ENCODE measurements at places on chromosomes 5 and 9.
A peak's percentile ranks its signal among the peaks of the same experiment; 100 is the strongest.

- DNase-seq = no peak
Observed at GRCh38 chr5:1468247-1468612, 23.0 kb upstream of the SLC6A3 start.

DNA sequence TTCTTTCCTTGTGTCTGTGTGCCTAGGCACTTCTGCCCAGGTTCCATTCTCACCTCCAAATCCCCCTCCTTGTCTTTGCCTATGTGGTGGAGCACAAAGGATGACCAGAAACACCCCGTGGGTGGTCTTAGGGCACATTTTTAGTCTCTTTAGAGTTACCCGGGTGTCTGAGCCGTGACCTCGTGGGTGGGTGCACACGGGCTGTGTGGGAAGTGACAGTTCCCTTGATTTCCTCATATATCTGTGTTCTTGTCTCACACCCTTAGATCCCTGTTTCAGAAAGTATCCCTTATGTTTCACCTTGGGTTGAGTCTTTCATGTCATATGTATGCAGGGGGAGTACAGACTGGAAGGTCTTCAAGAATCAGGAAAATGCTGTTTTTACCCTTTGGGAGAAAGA, 13.4 kb upstream of the SMIM32 start:
- DNase-seq = no peak

DNA sequence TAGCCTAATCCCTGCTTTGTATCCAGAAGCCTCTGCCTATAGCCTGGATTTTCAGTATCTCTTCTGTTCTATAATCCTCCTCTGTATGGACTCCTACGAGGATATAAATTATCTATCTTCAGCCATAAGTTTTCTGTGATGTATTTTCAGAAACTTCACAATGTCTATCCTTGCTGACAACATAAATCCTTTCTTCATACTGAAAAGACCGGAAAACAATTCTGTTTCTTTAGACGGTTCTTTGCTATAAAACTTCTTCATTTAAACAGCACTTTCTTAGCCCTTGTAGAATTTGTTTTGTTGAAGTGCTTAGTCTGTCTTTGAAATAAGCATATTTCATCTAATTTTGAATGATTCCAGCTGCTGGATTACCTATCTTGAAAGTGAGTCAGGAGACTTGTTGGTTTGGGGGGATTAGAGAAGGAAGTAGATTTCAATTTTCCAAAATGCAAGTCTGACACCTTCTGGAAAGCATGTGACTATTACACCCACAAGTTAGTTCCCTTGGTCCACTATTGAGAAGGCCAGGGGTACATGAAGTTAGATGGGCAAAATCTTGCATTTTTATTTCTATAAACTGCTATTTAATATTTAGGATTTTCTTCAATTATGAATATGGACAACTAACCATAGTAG, 96.3 kb upstream of the RANBP3L start:
- DNase-seq = no peak

DNA sequence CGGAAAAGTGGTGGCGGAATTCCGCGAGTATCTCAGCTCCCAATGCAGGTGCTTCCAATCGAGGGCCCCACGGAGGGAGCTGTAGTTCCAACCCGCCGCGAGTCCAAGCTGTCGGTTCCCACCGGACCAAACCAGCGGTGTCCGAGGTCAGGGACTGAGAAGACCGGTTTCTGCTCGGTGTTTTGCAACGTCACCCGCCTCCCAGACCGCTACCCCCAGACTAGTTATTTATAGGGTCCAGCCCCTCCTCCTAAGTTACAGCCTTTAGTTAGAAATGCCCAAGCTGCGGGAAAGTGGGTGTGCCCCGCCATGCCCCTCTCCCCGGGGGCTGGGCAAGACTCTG, 677 bp upstream of the MYORG start:
- no peak for DNase-seq

GRCh38 chr5:5164163-5164562, 24.0 kb downstream of the ADAMTS16 start:
- DNase-seq = no peak

- no peak for DNase-seq
Observed at GRCh38 chr9:90105773-90106172, 501.0 kb downstream of the GADD45G start.

- no peak for DNase-seq
Observed at GRCh38 chr9:106755736-106756135, 107.2 kb upstream of the ZNF462 start.

GRCh38 chr5:141735823-141736222, 53.8 kb upstream of the ARAP3 start:
- DNase-seq = no peak

GRCh38 chr5:73155271-73156222, 17.4 kb upstream of the TMEM174 start:
- DNase-seq = no peak

- DNase-seq = no peak
Observed at GRCh38 chr5:122342256-122342655, 30.2 kb downstream of the SNCAIP start.

- no peak for DNase-seq
Observed at GRCh38 chr5:6177926-6178325, 200.4 kb downstream of the MED10 start.

- peak; percentile 36 for DNase-seq
Observed at GRCh38 chr9:35616681-35617459, 1.3 kb downstream of the CD72 start.

GRCh38 chr5:119537704-119538103, 85.4 kb downstream of the HSD17B4 start:
- no peak for DNase-seq

- no peak for DNase-seq
Observed at GRCh38 chr5:72057816-72058215, 49.5 kb upstream of the MAP1B start.

GRCh38 chr5:88674356-88675167, 208.4 kb downstream of the MEF2C start:
- DNase-seq = no peak

- no peak for DNase-seq
Observed at GRCh38 chr5:159359408-159359807, 29.1 kb upstream of the IL12B start.

Data from stimulated activated CD8-positive, alpha-beta memory T cell treated with anti-CD3 and anti-CD28 coated beads, Interleukin-15, amount 100 ng/mL, for 24 hours (primary cell).